ENCODE measurements at places on chromosomes 5 and 9. TPM values are rescaled to one million over a fixed set of nuclear protein-coding genes. Genes with fewer than 3 reads are reported as not detected.

DNA sequence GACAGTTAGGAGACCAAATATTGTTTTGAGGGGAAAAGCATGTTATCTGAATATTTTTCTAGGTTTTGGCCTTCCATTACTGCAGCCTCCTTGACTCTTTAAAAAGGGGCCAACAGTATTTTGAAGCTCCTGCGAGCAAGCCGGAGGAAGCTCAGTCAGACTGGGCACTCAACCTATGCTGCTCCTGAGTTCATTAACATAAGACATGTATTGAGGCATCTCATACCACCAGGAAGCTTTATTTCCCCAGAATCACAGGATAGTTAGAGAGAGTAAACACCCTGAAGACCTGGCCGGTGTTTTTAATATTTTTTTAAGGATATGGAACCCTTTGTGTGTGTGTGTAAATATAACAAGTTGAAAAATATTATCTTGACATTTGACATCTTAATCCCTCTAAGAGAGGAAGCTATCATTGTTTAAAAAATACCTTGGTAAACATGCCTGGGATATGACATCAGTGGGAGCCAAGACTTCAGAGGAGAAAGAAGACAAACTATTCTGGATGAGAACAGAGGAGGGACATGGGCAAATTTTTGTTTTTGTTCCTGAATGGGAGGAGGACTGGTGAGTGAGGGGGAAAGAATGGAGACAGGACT lies 139.3 kb upstream of the SLIT3 start:
- no peaks in the 10 kb centered on the region for H3K27me3 ChIP-seq
- H3K36me3 ChIP-seq: no peaks in the 10 kb centered on the region
- no peak for DNase-seq
- no peak overlapping the region for H3K4me3 ChIP-seq
- no peak overlapping the region for H3K27ac ChIP-seq

DNA sequence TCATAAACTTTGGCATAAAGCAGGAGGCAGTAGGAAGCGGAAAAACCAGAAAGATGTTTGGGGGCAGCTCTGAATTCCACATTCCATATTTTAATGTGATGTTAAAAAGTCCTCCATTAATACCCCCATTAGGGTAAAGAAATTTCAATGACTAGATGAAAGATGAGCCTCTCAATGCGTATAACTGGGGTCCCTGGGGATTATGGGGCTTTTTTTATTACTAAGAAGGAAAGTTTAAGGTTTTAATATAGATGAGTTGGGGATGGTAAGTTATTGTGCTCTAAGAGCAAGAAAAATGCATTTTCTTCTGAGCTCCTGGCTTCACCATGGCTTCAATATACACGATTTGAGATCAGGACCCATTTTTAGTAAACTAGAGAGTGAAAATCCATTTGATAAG lies 321.9 kb downstream of the CDK5RAP2 start:
- H3K27ac ChIP-seq: no peak overlapping the region
- DNase-seq: no peak
- H3K4me3 ChIP-seq: no peak overlapping the region
- H3K36me3 ChIP-seq: no peaks in the 10 kb centered on the region
- H3K4me1 ChIP-seq: no peaks in the 10 kb centered on the region

- no peak for DNase-seq
- no peaks in the 10 kb centered on the region for H3K27me3 ChIP-seq
- no peaks in the 10 kb centered on the region for H3K36me3 ChIP-seq
Measured at GRCh38 chr9:105994970-105995369, 300.6 kb downstream of the TMEM38B start.

- H3K36me3 ChIP-seq: no peaks in the 10 kb centered on the region
- no peak overlapping the region for H3K4me3 ChIP-seq
- no peaks in the 10 kb centered on the region for H3K4me1 ChIP-seq
Measured at GRCh38 chr5:34459908-34460307, 196.2 kb upstream of the RAI14 start.

DNA sequence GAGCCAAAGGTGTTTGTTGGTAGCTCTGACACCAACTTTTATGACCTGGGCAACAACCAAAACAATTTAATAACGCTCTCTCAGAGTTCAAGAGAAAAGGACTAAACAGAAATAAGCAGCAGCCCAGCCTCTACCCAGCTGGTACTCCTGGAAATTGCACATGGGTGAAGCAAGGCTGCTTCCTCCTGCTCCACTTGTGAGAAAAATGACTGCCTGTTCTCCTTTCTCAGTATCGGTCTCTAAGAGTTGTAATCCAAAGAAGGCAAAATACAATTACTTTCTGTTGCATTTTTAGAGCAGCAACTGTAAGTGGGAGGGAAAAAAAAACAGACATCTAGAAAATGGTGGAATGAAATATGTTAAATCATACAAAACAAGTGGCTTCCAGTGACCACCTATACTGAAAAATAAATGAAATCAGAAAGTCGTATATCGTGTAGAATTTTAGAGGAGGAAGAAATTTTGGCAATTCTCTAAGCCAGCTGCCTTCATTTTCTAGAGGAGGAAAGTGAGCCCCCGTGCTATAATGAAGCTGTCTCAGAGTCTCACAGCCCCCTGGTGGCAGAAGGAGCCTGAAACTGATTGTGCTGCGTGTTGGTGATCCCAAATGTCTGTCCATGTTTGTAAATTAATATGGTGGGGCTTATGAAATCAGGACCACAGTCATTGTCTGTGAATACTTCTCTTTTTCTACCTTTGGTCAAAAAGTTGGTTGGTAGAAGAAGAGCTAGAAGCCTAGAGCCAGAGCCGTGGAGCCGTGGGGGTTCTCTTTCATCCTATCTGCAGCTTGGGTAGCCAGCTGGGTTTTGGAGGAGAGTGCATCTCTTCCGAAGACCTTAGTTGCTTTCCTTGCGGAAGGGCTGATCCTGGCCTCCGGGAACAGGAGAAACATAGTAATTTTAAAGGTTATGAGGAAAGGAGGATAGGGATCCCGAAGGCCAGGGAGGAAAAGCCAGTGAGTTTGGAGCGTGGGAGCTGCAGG lies 139.9 kb downstream of the PIP5K1B start:
- no peak overlapping the region for H3K27ac ChIP-seq
- no peak overlapping the region for H3K4me3 ChIP-seq
- DNase-seq: peak; percentile 32
- H3K36me3 ChIP-seq: no peaks in the 10 kb centered on the region

GRCh38 chr9:104903609-104904008 lies 24.3 kb downstream of the ABCA1 start:
- H3K4me3 ChIP-seq: no peak overlapping the region
- DNase-seq: no peak
- peaks cover 16% of the 10 kb centered on the region for H3K36me3 ChIP-seq
- H3K27me3 ChIP-seq: no peaks in the 10 kb centered on the region

DNA sequence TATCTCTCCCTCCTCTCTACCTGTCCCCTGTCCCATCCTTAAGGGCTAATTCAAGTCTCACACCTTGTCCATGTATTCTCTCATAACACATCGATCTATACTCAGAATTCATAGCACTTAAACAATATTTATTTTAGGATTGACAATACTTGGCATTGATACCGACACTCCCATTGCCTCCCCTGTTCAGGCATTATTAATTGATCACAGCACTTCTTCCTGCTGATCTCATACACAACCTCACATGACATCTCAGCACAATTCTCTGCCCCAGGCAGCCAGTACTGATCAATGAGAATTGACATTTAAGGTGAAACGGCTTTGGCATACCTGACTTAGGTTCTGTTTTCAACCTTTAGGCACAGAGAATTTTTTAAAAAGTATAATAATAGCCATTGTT lies 582.4 kb upstream of the BRINP1 start:
- H3K4me3 ChIP-seq: no peak overlapping the region
- peaks cover 9% of the 10 kb centered on the region for H3K4me1 ChIP-seq
- DNase-seq: no peak

DNA sequence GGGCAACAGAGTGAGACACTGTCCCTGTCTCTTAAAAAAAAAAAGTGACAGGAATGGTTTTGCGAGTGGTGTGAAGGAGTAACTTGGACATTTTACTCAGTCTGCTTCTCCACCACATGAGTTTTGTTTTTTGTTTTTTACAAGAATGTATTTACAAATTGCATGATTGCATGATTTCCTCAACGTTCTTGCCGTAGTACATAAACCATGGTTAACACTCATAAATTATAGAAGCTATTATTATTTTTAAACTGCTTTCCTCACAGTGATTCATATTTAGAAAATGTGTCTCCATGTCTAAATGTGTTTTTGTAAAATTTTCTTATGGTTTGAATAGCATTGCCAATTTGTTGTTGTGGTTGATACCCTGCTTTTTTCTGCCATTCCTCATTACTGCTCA lies 220.0 kb downstream of the GOLPH3 start:
- no peaks in the 10 kb centered on the region for H3K27me3 ChIP-seq
- no peaks in the 10 kb centered on the region for H3K36me3 ChIP-seq
- H3K4me3 ChIP-seq: no peak overlapping the region
- DNase-seq: no peak

- peak; percentile 31 for DNase-seq
- no peaks in the 10 kb centered on the region for H3K27me3 ChIP-seq
- peak overlapping the region; percentile 70 for H3K4me3 ChIP-seq
- peak overlapping the region; percentile 89 for H3K27ac ChIP-seq
- peaks cover 33% of the 10 kb centered on the region for H3K36me3 ChIP-seq
- H3K4me1 ChIP-seq: peaks cover 70% of the 10 kb centered on the region
Measured at GRCh38 chr5:139481580-139482049, 943 bp downstream of the STING1 start.

- H3K27ac ChIP-seq: no peak overlapping the region
- H3K27me3 ChIP-seq: peaks cover 90% of the 10 kb centered on the region
- H3K36me3 ChIP-seq: no peaks in the 10 kb centered on the region
- H3K4me1 ChIP-seq: peaks cover 23% of the 10 kb centered on the region
Measured at GRCh38 chr5:135487839-135488514, 35.8 kb upstream of the TIFAB start.

DNA sequence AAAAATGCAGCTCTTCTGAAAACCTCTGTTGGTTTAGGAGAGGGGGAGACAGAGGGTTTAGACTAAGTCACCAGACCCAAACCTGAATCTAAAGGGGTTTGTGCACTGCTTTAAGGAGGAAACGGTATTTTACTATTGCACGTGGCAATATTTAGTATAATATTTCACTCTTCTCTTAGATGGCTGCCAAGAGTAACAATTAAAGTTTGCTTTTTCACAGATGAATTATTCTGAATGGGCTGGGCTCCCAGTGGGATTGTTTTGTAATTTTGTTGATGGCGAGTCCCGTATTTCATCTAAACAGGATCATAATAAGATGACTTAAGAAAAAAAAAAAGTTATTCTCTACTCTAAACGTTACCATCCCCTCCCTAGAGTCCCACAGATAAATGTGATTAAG lies 245.4 kb downstream of the PCSK5 start:
- DNase-seq: no peak
- no peak overlapping the region for H3K27ac ChIP-seq
- no peaks in the 10 kb centered on the region for H3K27me3 ChIP-seq
- no peaks in the 10 kb centered on the region for H3K36me3 ChIP-seq

- no peak for DNase-seq
- no peak overlapping the region for H3K4me3 ChIP-seq
- H3K36me3 ChIP-seq: no peaks in the 10 kb centered on the region
- peaks cover 15% of the 10 kb centered on the region for H3K4me1 ChIP-seq
Measured at GRCh38 chr5:134059758-134060495, 54.6 kb upstream of the TCF7 start.

DNA sequence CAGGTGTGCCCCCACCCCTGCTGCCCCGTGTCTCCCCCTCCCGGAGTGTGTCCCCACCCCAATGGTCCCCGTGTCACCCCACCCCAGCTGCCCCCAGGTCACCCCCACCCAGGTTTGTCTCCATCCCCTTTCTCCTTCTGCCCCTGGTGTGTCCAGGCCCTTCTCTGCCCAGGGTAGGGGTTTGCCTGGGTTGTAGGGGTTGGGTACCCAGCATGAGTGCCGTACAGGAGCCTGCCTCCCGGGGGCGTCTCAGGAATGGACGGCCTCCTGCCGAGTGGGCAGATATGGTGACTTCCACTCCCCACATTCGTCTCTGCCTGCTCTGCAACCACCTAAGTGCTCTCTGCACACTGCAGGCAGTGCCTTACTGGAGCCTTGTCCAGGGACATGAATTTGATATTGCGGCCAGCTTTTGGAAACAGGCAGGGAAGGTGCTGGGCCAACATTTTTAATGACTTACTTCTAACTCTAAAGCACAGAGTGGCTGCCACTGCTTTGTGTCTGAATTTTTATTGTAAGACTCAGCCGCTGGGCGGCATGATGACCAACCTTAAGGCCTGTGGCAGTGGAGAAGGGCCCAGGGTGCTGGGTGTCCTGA lies 6.7 kb downstream of the LRRC14B start:
- no peaks in the 10 kb centered on the region for H3K36me3 ChIP-seq
- H3K4me1 ChIP-seq: no peaks in the 10 kb centered on the region
- no peaks in the 10 kb centered on the region for H3K27me3 ChIP-seq
- DNase-seq: no peak
- H3K4me3 ChIP-seq: no peak overlapping the region
- no peak overlapping the region for H3K27ac ChIP-seq

GRCh38 chr5:44679214-44679613 lies 129.5 kb upstream of the MRPS30 start:
- H3K4me3 ChIP-seq: no peak overlapping the region
- H3K36me3 ChIP-seq: no peaks in the 10 kb centered on the region
- no peak for DNase-seq
- H3K27ac ChIP-seq: no peak overlapping the region

DNA sequence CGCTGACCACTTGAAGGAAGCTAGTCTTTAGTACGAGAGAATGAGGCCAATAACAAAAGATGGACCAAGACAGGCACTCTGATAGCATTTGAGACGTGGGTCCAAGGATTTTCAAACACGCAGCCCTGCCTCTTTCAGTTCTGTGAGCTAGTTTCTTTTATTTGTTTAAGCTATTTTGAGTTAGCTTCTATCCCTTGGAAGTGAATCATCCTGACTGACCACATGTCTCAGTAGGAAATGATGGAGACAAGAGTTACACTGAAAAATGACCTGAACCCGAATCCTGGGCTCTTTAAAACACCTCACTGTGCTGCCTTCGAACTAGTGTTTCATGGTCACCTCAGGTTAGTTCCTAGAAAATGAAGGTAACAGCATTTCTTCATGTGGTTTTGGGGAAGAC lies 9.9 kb downstream of the TEK start:
- H3K4me1 ChIP-seq: peaks cover 74% of the 10 kb centered on the region
- no peaks in the 10 kb centered on the region for H3K27me3 ChIP-seq
- no peak overlapping the region for H3K4me3 ChIP-seq
- H3K27ac ChIP-seq: peak overlapping the region; percentile 85
- DNase-seq: no peak
- H3K36me3 ChIP-seq: no peaks in the 10 kb centered on the region

- no peaks in the 10 kb centered on the region for H3K27me3 ChIP-seq
- DNase-seq: no peak
- H3K36me3 ChIP-seq: no peaks in the 10 kb centered on the region
- no peak overlapping the region for H3K27ac ChIP-seq
Measured at GRCh38 chr5:133370036-133370831, 242.1 kb downstream of the FSTL4 start.

Gene MARCOL
- polyA plus RNA-seq: not detected

Gene KDM4C
- polyA plus RNA-seq: 6.1 TPM

Gene FAT2
- polyA plus RNA-seq: not detected

Gene SPINK6
- polyA plus RNA-seq: not detected

Gene SPINK13
- polyA plus RNA-seq: not detected

Gene WNT8A
- not detected for polyA plus RNA-seq

Gene PCDHB2
- 0.59 TPM for polyA plus RNA-seq

Gene FCN1
- polyA plus RNA-seq: 2.1 TPM

Gene ZNF782
- 0.64 TPM for polyA plus RNA-seq

Gene GNPDA1
- 11.6 TPM for polyA plus RNA-seq

Gene SHOC1
- not detected for polyA plus RNA-seq
